ENCODE measurements at places on chromosomes 1 and 21.

- no peak for DNase-seq
Measured at GRCh38 chr21:30689822-30690221, 28.8 kb downstream of the KRTAP21-3 start.

- no peak for DNase-seq
Measured at GRCh38 chr1:94702442-94702815, 117.7 kb upstream of the SLC44A3 start.

DNA sequence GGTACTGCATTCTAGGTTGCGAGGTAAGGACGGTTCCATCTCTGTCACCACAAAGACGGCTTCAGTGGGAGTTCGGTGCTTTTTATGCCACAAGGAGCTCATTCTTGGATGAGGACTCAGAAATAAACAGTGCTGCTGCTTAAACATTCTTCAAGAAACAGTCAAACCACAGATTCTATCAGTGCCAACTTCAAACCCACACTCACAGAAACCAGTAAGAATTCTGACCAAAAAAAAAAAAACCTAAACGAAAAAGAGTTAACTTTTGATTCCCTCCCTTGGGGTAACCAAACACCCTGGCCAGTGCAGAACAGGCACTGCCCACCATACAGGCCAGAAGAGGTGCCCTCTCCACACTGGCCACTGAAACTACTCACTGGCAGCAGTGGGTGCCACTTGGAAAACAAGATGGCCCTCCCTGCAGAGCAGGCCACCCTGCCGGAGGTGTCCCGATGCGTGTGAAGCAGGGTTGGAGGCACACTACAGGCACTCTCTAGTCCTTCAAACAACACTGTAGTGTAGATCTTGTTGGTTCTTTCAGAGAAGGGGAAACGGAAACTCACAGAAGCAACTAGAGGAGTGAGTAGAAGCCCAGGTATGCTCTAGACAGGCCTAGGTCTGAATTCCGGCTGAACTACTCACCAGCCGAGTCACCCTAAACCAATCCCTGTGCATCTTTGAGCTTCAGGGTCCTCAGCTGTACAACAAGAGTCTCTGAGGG is 87.3 kb upstream of the TLR5 start:
- peak; percentile 34 for DNase-seq

DNA sequence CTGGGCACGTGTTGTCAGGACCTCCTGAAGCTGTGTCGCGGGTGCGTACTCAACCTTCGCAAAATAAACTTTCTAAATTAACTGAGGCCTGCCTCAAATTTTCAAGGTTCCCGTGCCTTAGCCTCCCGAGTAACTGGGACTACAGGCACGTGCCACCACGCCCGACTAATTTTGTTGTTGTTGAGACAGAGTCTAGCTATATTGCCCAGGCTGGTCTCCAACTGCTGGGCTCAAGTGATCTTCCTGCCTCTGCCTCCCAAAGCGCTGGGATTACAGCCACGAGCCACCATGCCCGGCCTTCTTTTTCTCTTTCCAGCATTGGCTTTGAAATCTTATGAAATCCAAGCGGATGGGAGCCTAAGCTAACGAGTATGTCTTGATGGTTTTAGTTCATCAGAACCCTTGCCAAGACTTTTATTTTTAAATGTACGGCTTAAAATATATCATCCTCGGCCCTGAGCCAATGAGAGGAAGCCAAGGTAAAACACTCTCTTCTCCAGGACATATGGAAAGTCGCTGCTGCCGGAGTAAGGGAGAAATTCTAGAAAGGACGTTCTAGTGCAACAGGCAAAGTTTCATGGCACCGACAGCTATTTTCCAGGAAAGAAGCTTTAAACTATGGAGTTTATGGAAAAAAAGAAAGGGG is 12.7 kb upstream of the ERVH48-1 start:
- DNase-seq: no peak
